ENCODE measurements at places on chromosomes 6 and 20.

- no peak for DNase-seq
Observed at GRCh38 chr6:46730921-46731461, 4.2 kb downstream of the PLA2G7 start.

GRCh38 chr20:48294196-48294595 lies 508.9 kb upstream of the SULF2 start:
- DNase-seq: peak; percentile 52

DNA sequence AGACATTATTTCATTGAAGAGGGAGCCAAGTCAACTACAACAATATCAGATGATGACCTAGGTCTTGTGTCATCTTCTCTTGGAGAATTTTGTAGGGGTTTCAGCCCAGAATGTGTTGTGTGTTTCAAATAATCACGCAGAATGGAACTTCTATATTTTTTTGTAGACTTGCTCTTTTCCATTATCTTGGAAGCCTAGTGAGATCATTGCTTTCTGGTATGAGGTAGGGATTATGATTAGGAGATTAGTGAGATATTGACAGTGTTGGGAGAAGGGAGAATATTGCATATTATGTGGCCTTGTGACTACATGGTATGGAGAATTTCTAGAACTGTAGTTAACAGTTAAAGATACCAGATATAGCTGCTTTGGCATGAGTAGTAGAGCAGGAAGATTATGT lies 423.6 kb upstream of the PLCB4 start:
- no peak for DNase-seq

GRCh38 chr6:139323511-139324300 lies 31.9 kb upstream of the TXLNB start:
- DNase-seq: no peak

DNA sequence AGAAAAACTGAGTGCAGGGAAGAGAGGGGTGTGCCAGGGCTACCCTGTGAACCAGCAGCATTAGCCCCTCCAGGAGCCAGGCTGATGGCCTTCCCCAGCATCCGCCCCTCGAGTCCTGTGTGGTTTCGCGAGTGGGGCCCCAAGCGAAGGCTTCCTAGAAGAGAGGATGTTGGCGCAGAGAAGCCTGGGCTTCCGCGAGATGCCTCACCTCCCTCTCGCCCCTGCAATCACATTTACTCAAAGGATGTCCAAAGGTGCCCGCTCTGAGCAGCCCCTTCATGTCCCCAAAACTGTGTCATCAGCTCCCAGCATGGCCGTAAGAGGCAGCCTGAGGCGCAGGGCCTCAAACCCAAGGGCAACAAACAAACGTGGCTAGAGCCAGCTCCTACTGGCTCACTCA lies 111.7 kb downstream of the PREX1 start:
- no peak for DNase-seq

- DNase-seq: no peak
Observed at GRCh38 chr20:62354031-62354808, 12.9 kb downstream of the LAMA5 start.

- no peak for DNase-seq
Observed at GRCh38 chr20:23293689-23294088, 56.9 kb upstream of the NXT1 start.

GRCh38 chr6:112846681-112847080 lies 499.6 kb downstream of the RFPL4B start:
- no peak for DNase-seq

DNA sequence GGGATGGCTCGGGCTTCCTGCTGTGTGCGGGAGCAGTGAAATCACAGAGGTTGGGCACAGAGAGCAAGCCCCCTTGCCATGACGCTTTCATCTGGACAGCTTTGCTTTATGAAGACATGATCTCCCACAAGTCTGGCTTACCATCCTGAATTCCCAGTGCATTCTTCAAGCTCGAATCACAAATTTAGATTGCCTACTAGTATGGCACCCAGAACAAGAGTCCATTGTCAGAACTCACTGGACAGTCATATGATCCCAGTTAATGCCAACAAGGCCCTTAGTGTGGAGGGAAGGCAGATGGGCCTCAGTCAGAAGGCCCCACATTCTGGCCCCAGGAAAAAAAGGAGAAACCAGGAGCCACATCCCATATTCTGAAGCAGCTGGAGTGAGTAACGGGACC lies 147.3 kb upstream of the FOXQ1 start:
- peak; percentile 48 for DNase-seq

- no peak for DNase-seq
Observed at GRCh38 chr6:30893001-30893591, 8.8 kb downstream of the DDR1 start.

DNA sequence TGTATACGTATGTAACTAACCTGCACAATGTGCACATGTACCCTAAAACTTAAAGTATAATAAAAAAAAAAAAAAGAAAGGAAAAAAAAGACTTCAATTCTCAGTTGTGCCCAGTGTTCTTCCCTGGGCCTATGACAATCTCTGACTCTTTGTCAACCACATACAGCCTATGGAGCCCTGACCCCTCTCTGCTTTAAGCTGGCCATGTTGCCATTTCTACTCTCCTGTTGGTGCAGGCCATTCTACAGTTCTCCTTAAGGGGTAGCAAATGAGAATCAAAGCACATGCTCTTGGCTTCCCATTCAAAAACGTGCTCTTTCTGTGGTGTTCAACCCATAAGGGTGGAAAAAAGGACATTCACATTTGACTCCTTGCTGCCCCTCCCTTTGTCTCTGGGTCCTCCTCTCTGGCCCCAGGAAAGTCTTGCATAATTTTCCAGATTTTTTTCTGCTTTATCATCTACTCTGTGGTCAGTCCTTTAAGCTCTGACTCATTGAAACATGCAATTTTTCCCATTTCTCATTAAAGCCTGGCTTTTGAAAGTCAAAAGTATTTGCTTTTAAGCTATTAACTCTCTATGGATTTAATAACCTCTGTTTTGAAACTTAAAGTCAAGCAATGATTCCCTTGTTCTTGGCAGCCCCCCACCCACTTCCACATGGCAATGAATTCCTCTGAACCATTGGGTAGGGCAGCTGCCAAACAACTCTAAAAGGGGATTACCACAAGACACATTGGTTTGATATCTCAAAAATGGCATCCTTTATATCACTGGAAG lies 208.6 kb upstream of the MCHR2 start:
- DNase-seq: peak; percentile 91

DNA sequence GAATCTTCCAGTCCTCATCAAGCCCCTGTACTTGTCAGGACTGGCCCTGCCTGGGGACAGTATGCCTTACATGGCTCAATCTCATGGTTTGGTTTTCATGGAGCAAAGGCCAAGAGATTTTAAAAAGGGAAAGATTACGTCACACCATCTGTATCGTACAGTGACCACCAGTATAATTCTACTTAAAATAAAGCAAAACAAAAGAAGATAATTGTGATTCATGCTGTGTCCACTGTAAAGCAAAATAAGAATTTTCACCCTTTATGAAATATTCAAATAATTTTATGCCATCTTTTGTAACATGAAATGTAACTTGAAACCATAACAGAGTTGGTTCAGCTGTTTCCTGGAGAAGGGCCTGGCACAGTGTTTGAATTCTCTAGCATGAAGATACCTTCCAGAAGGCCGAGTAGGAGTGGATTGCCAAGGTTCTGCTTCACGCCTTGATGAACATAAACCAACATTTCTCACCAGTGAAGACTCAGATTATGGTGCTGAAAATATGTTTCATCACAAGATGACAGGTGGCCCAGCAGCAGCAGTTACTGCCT lies 486.5 kb downstream of the RFPL4B start:
- DNase-seq: peak; percentile 6

GRCh38 chr6:131362070-131362469 lies 211.0 kb upstream of the ARG1 start:
- peak; percentile 72 for DNase-seq

- DNase-seq: no peak
Observed at GRCh38 chr20:4524307-4524706, 197.4 kb upstream of the PRND start.

DNA sequence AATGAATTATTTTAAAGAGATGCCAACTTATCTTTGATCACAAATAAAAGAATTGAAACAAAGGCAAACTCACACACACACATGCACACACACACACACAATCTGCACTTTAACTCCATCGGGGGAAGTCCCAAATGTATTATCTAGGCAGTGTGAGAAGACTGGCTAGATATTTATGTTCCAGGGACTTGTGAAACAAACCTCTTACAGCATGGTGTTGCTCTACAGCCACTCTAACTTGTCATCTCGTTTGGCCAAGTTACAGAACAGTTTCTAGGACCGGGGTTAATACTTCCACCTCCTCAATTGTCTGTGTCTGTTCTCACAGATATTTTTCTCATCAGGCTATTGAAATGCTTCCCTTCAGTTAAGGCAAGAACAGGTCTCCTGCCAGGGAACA lies 855.0 kb downstream of the EPHA7 start:
- no peak for DNase-seq

- no peak for DNase-seq
Observed at GRCh38 chr6:155152211-155153076, 111.4 kb upstream of the CLDN20 start.

GRCh38 chr6:13710552-13711323 lies 897 bp downstream of the RANBP9 start:
- DNase-seq: no peak

- no peak for DNase-seq
Observed at GRCh38 chr20:12074111-12074655, 156.5 kb downstream of the BTBD3 start.

GRCh38 chr20:35871259-35871771 lies 83.0 kb downstream of the SCAND1 start:
- DNase-seq: peak; percentile 55

DNA sequence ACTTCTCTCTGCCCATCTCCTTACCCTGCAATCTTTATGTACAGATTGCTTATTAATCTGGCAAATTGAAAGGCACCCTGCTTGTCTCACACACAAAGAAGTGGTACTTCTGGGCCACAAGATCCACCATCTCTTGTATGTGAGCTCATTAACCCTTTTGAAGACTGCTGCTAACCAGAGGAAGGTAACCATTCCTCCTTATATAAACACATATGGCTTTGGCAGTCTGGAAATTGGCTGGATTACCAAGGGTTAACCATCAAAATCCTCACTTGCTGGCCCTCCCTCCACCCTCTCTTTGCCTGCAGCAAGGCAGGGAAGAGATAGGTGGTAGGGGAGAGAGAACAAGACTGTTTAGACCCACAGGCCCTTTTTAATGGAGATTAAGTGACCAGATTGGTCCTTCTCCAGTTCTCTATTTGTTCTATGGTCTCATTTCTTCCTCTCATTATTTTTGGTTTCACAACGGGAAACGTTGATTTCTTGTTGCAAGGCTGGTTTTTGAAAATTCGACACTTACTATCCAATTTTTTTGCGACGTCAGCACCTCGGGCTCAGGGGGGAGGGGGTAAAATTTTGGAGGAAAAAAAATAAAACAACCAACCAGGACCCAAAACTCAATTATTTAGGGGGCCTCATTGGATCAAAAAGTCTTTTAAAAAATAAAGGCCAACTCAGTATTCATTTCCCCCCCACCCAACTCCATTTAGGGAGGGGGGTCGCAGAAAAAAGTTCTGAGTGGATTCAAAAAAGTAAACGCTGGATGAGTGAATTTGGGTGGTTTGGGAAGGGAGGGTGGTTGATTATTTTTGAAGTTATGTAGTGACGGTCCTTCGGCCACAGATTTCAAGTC lies 859 bp downstream of the PPP1R10 start:
- no peak for DNase-seq

DNA sequence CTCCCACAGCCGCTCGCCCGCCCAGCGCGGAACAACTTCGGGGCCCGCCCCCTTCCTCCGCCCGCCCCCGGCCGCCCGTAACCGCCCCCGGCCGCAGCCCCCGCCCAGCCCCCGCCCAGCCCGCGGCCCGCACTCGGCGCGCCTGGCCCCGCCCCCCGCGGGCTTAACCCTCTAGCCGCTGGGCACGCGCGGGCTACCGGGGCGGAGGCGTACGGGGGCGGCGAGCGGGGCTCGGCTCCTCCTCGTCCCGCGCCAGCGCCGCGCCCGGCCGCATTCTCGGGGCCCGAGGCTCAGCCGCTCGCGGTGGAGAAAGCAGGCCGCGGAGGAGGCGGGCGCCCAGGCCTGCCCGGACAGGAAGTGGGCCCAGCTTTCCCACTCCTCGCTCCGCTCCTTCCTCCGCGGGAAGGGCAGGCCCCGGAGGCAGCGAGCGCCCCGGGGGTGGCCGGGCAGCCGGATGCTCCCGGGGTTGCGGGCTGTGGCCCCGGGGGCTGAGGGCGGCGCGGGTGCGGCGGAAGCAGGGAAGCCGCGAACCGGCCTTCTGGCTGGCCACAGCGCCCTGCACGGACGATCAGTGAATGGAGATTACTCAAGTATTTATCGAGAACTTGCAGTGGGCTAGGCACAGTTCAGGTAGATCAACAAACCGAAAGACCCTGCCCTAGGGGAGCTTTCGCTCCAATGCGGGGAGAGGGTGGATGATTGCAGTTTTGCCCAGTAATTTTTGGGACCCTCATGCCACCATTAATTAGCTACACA lies at the start of gene TRAM2:
Gene TRAM2, minus strand, starts transcription at position 39 of the 756 bp plus-strand sequence. CDS start 145 bp downstream, outside the sequence.
- DNase-seq: peak; percentile 78

GRCh38 chr6:170298688-170299087 lies 7.8 kb upstream of the DLL1 start:
- no peak for DNase-seq

DNA sequence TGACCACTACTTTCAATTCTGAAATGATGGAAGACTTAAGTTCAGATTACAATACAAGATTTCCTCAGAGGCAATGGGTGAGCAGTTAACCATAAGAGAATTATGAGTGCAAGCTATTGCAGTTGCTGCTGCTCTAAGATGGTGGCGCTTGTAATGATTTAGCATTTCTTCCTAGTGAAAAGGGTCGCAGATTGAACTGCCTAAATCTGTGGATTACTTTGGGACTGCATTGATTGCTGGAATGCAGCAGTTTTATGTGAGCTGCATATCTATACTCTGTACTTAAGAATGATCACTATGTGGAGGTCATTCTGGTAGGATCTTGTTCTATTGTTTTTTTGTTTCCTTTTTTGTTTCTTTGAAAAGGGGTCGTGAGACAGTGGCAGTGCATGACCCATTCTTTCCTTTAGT lies 5.3 kb downstream of the SCAF8 start:
- DNase-seq: no peak

DNA sequence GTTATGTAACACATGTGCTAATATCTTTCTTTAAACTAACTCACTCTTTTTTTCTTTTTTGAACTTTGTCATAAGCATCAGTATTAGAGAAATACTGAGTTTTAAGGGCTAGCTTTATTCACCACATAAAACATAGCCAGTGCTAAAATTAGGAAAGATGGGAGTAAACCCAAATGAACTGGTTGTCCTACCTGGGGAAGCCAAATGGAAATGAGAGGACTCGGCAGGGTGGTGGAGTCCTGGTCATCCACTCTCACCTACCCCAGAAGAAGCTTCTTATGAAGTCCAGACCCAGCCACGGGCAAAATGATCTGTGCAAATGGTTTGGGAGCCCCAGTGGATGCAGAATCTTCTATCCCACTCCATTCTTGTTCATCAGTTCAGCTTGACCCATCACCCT lies 56.1 kb downstream of the MDGA1 start:
- DNase-seq: no peak
